ENCODE measurements at places on chromosomes 11 and 22.
A peak's percentile ranks its signal among the peaks of the same experiment; 100 is the strongest.

- DNase-seq: peak; percentile 28
Measured at GRCh38 chr11:126341760-126342161, 13.7 kb upstream of the ST3GAL4 start.

- DNase-seq: no peak
Measured at GRCh38 chr22:30357650-30358215, 926 bp downstream of the CCDC157 start.

- peak; percentile 76 for DNase-seq
Measured at GRCh38 chr11:30917859-30918478, 331.8 kb upstream of the MPPED2 start.

- DNase-seq: no peak
Measured at GRCh38 chr11:21105196-21105917, 436.0 kb downstream of the NELL1 start.

GRCh38 chr22:24087071-24087795 is 76.1 kb downstream of the CABIN1 start:
- DNase-seq: no peak

DNA sequence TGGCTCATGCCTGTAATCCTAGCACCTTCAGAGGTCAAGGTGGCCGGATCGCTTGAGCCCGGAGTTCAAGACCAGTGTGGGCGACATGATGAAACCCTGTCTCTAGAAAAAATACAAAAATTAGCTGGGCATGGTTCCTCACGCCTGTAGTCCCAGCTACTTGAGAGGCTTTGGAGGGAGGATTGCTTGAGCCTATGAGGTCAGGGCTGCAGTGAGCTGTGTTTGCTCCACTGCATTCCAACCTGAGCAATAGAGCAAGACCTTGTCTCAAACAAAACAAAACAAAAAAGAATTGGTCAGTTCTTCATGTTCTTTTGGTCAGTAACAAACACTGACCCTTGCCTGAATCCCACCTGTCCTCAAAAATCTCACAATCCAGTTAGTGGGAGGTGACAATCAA is 36.7 kb upstream of the VSTM5 start:
- no peak for DNase-seq

DNA sequence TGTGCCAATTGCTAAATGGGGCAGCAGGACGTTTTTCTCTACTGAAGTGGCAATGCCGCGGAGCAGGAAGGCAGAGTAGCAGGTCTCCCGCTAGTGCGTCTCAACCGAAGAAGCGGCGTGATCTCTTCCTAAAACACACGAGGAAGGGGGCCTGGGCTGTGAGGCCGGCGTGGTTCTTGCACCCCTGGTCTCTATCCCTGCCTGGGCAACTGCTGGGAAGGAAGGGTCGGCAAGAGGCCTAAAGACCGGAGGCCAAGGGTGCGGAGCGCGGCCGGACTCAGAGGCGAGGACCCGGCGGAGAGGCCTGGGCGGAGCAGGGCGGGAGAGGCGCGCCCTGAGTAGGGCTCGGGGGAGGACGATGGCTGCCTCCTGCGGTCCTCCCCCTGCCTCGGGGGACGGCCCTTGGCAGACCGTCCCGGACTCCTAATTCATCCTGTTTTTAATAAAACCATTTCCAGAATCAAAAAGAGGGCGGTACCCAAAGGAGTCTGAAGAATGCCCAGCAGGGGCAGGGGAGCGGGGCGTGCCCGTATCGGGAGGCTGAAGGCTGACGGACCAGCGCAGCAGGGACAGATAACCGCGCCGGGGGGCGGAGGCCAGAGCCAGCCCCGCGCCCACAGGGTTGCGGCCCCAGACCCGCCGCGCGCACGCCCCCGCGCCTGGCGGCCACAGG is 572 bp upstream of the APLP2 start:
- DNase-seq: peak; percentile 70

DNA sequence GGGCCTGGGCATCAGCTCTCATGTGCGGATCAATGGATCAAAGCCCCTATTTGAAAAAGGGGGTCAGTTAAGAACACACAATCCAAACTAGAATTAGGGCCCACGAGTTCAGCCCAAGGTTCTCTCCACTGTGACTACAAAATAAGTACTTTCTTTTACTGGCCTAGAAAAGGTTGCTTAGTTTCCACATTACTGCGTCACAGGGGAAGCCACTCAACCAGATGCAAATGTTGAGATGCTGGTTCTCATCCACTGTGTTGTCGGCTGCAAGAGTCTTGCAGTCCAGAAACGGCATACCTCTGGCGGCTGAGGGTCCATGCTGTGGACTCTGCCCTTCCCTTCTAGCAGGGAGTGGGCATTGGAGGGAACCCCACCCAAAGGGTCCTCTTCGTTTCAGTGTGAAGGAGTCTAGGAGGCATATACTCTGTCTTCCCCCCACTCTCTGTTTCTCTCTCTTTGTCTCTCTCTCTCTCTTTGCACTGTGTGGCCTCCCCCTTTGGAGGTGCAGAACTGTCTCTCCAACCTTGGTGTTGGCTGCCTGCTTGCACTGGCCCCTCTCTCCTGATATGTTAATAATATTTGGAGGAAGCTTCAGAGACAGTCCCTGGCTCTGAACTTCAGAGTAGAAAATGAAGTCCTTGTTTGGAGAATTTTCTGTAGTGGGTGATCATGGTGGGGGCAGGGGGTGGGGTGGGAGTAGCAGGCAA is 99.0 kb upstream of the NNMT start:
- no peak for DNase-seq

DNA sequence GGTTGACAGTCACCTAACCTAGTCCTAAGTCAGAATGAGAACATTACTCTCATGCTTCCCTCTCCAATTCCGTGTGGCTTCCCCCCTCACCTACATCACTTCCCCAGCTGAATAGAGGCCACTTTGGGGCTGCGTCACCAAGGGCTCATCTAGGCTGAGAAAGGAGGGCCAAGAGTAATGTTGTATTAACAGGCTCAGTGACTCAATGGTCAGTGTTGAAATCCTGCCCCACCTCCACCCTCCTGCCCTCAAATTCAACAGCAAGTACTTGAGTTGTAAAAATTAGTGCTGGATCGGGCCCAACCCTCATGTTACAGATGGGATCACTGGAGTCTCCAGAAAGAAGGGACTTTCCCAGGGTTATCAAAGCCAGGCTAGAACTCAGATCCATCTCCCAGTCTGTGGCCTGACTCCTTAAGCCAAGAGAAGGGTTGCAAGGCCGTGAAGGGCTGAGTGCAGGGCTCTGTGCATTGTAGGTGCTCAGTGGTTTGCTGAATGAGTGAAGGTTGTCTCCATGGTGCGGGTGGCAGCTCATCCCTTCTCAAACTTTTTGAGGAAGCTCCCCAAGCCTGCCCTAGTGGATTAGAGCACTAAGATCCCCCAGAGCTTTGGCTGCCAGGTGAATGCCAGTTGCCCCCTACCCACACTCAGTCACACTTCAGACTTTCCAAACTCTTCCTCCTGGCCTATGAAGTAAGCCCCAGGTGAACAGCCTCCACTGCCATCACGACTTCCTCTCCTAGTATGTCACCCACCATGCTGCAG is 3.2 kb downstream of the DGAT2 start:
- DNase-seq: peak; percentile 96

- DNase-seq: no peak
Measured at GRCh38 chr22:49538006-49538405, 289.7 kb downstream of the BRD1 start.

DNA sequence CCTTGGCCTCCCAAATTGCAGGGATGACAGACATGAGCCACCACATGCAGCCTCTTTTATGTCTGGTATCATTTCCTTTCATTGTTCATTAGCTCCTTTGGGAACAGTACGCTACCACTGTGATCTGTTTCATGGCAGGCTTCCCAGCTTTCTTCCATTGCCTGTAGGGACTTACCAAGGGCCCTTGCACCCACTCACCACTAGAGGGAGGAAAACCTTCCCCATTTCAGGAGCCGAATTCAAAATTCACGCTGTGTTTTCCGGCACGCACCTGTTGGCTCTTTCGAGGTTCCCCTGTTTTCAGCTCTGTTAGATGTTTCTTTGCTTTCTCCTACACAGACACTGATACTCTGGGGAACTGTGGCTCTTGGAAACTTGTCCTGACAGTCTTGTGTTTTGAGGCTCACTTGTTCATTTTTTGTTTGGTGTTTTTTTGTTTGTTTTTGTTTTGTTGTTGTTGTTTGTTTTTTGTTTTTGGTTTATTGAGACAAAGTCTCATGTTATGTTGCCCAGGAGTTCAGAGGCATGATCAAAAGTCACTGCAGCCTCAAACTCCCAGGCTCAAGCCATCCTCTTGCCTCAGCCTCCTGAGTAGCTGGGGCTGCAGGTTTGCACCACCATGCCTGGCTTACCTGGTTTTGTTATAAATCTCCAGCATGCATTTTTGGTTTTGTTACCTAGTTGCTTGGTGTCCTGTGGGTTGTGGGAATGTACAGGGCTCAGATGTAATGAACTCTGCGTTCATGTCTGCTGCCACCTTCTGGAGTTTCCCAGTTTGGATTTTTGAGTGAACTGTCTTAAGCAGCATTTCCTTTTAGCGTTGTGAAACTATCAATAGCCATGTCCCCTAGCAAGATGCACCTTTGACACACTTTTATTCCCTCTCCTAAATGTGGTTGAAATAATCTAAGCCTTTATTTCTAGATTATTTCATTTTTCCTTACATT is 2.3 kb downstream of the KRTAP5-11 start:
- peak; percentile 47 for DNase-seq

DNA sequence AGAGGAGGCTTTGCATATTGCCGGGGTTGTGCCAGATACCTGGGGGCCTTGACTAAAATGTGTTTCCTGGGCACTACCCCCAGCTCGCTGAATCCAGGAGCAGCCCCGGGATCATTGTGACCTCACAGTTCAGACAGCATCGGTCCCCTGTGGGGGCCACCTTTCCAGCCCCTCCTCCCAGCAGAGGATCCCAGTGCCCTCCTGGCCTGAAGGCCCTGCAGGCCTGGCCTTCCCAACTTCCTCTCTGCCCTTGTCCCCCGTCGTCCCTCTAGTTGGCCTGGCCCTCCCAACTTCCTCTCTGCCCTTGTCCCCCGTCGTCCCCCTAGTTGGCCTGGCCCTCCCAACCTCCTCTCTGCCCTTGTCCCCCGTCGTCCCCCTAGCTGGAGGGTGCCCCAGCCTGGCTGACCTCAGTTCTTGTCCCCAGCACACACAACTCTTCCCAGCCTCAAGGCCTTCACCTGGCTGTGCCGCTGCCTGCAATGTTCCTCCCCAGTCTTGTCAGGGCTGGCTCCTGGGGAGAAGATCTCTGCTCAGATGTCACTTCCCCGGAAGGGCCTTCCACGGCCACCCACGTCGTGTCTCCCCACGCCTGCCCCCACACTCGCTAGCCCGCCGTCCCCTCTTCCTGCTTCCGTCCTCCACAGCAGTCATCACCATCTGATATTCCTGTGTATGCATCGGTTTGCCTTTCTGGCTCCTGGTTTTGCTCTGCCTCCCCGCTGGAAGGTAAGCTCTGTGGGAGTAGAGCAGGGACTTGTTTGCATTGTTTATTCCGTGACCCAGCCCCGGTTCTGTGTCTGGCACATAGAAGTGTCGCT is 12.6 kb upstream of the ANO1 start:
- no peak for DNase-seq

DNA sequence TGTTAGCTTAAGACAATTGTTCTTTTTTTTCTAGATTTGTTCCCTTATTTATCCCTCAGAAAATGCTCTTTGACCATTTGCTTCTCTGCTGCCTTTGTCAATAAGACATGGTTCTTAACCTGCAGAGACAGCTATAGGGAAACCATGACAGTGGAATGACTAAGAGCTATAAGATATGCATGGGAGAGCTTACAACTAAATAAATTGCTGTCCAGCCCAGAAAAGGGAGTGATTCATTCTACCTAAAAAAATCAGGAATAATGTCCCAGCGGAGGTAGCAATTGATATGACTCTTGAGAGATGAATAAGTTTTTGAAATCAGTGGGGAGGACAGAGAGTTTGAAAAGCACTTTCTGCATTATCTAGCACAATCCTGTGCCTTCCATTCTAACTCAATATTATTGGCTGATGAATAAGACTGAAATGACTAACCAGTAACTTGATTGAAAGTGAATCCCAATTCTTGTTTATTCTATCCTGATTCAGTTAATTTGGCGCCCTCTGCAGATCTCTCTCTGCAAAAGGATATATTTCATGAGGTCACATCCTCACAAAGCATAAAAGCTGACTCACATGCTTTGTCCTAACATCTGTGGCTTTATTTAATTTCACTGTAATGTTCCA is 680.5 kb upstream of the API5 start:
- DNase-seq: peak; percentile 21

DNA sequence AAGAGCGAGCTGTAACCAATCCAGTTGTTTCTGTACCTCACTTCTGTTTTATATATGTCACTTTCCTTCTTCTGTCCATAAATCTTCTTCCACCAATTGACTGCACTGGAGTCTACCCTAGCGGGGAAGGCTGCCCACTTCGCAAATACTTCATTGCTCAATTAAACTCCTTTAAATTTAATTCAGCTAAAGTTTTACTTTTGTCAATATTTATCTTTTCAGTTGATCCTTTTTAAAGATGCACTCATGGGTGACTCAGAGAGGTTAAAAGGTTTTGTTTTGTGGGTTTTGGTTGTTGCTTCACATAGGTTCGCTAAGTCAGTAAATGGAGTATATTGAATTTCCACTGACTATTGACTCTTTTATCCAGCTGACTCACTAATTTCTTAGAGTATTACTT is 597.2 kb downstream of the DLG2 start:
- no peak for DNase-seq

- DNase-seq: peak; percentile 24
Measured at GRCh38 chr11:101915791-101916291, 481 bp downstream of the ANGPTL5 start.

GRCh38 chr11:25615841-25616240 is 716.1 kb upstream of the ANO3 start:
- no peak for DNase-seq

- DNase-seq: peak; percentile 26
Measured at GRCh38 chr11:129768356-129768755, 47.3 kb upstream of the TMEM45B start.

DNA sequence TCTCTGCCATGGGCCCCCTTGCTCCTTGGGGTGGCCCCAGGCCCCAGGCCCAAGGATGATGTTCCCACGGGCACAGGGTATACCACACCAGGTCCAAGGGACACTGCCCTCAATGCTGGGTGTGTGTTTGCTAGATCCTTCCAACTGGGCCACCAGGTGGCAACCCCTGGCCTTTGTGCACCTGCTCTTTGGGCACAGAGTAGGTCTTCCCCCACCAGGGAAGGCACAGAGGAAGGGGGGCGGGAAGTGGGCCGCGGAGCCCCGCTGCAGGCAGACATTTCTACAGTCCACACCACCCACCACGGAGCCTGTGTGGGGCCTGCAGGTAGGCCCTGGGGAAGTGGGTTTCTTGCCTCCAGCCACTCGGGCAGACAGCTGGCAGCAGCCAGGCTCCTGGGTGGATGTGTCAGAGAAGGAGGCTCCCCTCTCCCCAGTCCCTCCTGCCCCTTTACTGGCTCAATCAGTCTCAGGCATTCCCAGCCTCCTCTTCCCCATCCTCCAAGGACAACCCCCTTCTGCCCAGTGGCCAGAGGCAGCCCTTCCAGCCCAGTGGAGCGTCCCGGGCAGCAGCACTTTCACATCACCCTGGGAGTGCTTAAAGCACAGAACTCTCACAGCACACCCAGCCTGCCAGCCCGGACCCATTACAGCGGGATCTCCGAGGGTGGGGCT is 21.6 kb downstream of the MAFF start:
- DNase-seq: no peak

All from suppressor macrophage treated with lipopolysaccharide for 1 hour (primary cell).